Glutamatergic neuron (in vitro differentiated cells): ENCODE measurements at places on chromosomes 2 and 18. TPM values are rescaled to one million over a fixed set of nuclear protein-coding genes. Genes with fewer than 3 reads are reported as not detected.

GRCh38 chr2:157866202-157866601 lies 9.9 kb downstream of the ACVR1 start:
- no peak for DNase-seq
- H3K27me3 ChIP-seq, result no peaks in the 10 kb centered on the region
- peaks cover 4% of the 10 kb centered on the region for H3K4me1 ChIP-seq
- no peaks in the 10 kb centered on the region for H3K36me3 ChIP-seq

DNA sequence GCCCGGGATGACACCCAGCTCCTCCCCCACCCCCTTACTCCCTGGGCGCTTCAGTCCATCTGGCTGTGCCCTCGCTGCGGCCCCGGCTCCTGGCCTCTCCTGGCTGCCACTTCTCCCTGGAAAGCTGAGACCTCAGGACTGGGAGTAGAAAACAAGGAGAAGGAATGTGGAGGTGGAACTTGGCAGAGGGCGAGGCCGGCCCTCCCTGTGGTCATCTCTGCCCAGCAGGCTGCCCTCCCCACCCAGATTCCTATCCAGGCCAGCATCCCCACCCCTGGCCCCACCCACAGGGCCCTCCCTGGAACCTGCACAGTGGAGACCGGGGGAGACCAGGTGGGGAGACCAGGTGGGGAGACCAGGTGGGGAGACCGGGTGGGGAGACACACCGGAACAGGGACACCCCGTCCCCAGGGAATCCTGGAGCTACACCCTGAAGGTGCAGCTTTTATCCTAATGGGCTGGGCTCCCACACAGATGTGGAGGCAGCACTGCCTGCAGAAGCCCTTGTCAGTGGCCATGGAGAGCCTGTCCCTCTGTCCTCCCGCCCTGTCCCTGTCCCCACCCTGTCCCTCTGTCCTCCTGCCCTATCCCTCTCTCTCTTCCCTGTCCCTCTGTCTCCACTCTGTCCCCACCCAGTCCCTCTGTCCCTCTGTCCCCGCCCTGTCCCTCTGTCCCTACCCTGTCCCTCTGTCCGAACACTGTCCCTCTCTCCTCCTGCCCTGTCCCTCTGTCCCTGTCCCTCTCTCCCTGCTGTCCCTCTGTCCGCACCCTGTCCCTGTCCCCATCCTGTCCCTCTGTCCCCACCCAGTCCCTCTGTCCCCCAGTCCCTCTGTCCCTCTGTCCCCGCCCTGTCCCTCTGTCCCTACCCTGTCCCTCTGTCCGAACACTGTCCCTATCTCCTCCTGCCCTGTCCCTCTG lies 157.1 kb downstream of the PXDN start:
- DNase-seq, result no peak
- H3K36me3 ChIP-seq, result peaks cover 2% of the 10 kb centered on the region
- peaks cover 10% of the 10 kb centered on the region for H3K27me3 ChIP-seq
- H3K4me1 ChIP-seq, result peaks cover 19% of the 10 kb centered on the region

GRCh38 chr2:44015239-44015638 lies 19.4 kb upstream of the LRPPRC start:
- H3K4me1 ChIP-seq, result no peaks in the 10 kb centered on the region
- peaks cover 4% of the 10 kb centered on the region for H3K27me3 ChIP-seq
- no peak overlapping the region for H3K27ac ChIP-seq
- H3K36me3 ChIP-seq, result no peaks in the 10 kb centered on the region
- no peak overlapping the region for H3K4me3 ChIP-seq
- DNase-seq, result no peak

- no peaks in the 10 kb centered on the region for H3K4me1 ChIP-seq
- DNase-seq, result no peak
- no peaks in the 10 kb centered on the region for H3K36me3 ChIP-seq
- H3K4me3 ChIP-seq, result no peak overlapping the region
- no peak overlapping the region for H3K27ac ChIP-seq
These were observed 1321.6 kb upstream of the ACVR2A start for GRCh38 chr2:146523196-146523595.

GRCh38 chr2:31011587-31011986 lies 126.7 kb downstream of the GALNT14 start:
- no peak overlapping the region for H3K27ac ChIP-seq
- H3K4me3 ChIP-seq, result no peak overlapping the region
- no peak for DNase-seq
- H3K4me1 ChIP-seq, result peaks cover 18% of the 10 kb centered on the region

- H3K27ac ChIP-seq, result no peak overlapping the region
- H3K4me1 ChIP-seq, result peaks cover 10% of the 10 kb centered on the region
- peaks cover 8% of the 10 kb centered on the region for H3K36me3 ChIP-seq
- DNase-seq, result no peak
These were observed 10.2 kb downstream of the GBX2 start for GRCh38 chr2:236157815-236158498.

- no peak overlapping the region for H3K27ac ChIP-seq
- no peaks in the 10 kb centered on the region for H3K4me1 ChIP-seq
- H3K4me3 ChIP-seq, result no peak overlapping the region
- no peak for DNase-seq
- H3K36me3 ChIP-seq, result no peaks in the 10 kb centered on the region
These were observed 100.9 kb downstream of the ATP9B start for GRCh38 chr18:79169958-79170555.

GRCh38 chr2:231877533-231878456 lies 48.4 kb downstream of the NPPC start:
- H3K36me3 ChIP-seq, result no peaks in the 10 kb centered on the region
- H3K27ac ChIP-seq, result no peak overlapping the region
- peaks cover 2% of the 10 kb centered on the region for H3K4me1 ChIP-seq
- no peak for DNase-seq
- H3K27me3 ChIP-seq, result no peaks in the 10 kb centered on the region

DNA sequence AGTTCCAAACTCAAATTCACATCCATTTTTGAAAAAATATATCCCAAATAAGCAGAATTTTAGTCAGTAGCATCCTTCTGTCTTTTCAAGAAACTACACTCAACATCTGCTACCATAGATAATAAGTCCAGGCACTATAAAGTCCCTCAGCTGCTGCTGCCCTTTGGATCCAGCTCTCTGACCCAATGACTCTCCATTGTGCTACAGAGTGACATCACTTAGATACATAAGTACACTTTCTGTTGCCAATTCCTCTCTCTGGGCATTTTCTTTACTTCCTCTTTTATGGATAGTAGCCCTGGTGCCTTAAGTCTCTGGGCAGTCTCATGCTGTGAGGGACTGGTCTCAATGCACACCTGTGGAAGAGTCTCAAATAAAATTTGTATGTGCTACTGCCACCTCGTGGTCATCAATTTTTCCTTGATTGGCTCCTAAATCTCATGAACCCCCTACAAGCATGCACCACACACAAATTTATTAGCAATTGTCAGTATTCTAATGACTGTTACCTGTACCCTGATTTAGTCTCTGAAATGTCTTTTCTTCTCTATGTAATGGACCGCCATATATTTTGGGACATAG lies 219.2 kb downstream of the LRP1B start:
- peaks cover 5% of the 10 kb centered on the region for H3K4me1 ChIP-seq
- no peak overlapping the region for H3K4me3 ChIP-seq
- H3K36me3 ChIP-seq, result peaks cover 17% of the 10 kb centered on the region
- no peak overlapping the region for H3K27ac ChIP-seq
- peaks cover 2% of the 10 kb centered on the region for H3K27me3 ChIP-seq

DNA sequence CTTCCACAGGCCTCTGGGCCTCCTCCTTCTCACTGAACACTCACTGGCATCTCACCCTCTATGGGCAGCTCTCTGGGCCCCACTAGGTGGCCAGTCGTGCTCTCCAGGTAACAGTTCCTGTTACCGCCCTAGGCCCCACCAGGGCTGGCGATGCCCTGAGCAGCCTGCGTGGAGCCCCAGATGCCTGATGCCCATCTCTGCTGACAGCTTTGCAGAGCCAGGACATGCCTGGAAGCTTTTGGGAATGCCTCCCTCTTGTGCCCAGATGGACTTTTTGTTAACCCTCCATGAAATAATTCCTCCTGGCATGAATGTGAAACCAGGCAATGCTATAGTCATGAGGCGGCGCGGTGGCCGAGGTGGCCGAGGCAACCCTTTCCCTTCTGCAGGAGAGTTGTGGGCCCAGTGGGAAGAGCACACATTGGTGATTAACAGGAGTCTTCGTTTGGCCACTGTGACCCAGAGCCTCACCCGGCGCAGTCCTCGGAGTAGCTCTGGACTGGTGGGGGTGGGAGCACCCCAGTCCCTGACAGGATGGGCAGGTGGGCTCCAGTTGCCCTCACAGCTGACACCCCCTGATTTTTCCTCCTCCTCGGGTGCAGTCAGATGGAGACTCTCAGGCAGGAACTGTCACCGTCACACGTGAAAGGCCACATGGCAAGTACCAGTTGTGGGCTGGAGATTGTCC lies 80.0 kb downstream of the SH3BP4 start:
- H3K27ac ChIP-seq, result peak overlapping the region; percentile 19
- DNase-seq, result no peak
- peak overlapping the region; percentile 21 for H3K4me3 ChIP-seq
- H3K36me3 ChIP-seq, result peaks cover 10% of the 10 kb centered on the region
- H3K4me1 ChIP-seq, result peaks cover 37% of the 10 kb centered on the region

Gene GKN1
- total RNA-seq, result not detected

Gene IL1B
- total RNA-seq, result not detected

Gene RALBP1
- total RNA-seq, result 38.1 TPM

Gene ZSWIM2
- total RNA-seq, result not detected
